ENCODE measurements at places on chromosomes 7 and 10.

- no peak for DNase-seq
Observed at GRCh38 chr10:90394311-90394710, 463.5 kb downstream of the HTR7 start.

- DNase-seq = no peak
Observed at GRCh38 chr10:128927497-128928161, 539.4 kb upstream of the MGMT start.

DNA sequence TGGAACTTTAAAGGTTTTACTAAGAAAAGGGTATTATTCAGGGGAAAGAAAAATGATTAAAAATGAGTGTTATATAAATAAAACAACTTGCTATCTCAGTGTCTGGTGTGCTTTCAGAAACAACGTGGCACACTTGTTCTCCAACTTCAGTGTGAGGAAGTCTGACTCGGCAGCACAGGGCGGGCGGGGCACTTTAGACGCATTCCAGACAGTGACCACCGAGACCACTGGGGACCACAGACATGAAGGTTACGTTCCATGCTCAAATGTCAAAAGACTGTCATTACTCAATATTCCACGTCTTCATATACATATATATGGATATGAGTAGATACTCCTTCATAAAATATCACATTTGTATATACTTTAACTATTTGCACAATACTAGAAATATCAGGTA lies 87.0 kb downstream of the LARP4B start:
- DNase-seq = no peak

DNA sequence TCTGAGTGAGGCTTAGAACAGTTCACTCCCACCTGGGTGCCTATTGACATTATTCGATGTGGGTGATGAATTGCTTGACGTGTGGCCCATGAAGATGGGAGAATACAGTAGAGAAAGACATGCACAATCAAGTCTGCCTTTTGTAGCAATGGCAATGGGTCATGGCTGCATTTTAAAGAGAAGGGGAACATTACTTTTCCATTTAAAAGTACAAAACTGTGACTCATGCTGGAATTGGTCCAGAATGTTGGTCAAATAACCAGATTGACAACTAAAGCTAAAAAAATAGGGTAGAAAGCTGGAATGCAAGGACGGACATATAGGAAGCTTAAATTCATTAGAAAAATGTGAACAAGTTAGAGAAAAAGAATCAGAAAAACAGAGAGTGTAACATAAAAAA lies 104.1 kb upstream of the SLC25A13 start:
- DNase-seq = no peak

DNA sequence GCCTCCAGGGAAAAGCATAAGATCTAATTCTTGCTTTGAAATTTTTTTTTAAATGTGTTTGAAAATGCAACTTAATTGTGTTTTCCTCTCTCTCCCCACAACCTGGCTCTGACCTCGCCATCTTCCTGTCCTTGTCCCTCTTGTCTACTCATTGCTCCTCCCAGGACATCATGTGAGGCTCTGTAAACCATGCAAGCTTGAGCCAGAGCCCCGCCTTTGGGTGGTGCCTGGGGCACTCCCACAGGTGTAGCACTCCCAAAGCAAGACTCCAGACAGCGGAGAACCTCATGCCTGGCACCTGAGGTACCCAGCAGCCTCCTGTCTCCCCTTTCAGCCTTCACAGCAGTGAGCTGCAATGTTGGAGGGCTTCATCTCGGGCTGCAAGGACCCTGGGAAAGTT lies 9.8 kb upstream of the CDHR1 start:
- no peak for DNase-seq

DNA sequence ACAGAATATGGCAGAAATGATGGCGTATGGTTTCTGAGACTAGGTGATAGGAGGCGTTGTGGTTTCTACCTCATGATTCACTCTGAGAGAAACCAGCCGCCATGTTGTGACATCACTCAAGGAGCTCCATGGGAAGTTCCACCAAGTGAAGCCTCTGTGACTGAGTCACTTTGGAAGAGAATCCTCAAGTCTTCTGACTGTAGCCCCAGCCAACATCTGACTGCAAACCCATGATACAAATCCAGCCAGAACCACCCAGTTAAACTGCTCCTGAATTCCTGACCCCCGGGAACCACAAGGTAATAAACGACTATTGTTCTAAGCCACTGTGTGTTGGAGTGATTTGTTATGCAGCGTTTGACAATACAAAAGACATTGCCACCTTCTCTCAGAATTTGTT lies 91.1 kb upstream of the CARD11 start:
- DNase-seq = no peak

DNA sequence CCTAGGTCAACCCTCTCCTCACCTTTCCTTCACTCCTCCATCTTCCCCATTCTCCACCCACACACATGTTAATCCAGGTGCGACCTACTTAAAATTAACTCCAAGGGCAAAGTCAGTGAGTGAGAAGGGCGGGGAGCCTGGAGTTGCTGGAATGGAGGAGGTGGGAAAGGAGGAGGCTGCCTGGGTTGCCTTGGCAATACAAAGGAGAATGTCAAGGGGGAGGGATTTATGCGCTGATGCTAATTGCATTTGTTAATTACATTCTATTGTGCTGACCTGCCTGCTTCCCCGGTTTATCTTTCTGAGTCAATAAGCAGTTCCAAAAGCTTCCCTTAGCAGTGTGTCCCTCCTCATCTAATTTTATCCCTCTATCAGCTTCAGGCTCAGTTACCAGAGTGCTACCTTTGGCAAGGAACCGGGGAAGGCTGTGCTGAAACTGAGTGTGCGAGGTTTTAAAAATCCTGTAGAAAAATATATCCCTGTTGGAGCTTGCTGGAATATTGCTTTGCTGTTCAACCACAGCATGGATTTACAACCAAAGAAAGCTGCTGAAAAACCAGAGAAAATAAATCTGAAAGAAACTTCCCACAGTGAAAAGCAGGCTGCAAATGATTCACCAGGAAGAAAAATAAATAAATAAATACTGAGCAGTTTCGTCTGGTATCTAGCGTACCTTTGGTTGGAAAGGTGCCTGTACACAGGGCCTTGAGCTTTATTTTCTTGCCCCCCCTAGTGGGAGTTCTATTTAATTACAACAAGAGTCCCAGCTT lies 113.2 kb upstream of the DGKB start:
- no peak for DNase-seq

All from CD8-positive, alpha-beta memory T cell (primary cell).